ENCODE measurements at places on chromosomes 7 and 10. TPM values are rescaled to one million over a fixed set of nuclear protein-coding genes. Genes with fewer than 3 reads are reported as not detected.

DNA sequence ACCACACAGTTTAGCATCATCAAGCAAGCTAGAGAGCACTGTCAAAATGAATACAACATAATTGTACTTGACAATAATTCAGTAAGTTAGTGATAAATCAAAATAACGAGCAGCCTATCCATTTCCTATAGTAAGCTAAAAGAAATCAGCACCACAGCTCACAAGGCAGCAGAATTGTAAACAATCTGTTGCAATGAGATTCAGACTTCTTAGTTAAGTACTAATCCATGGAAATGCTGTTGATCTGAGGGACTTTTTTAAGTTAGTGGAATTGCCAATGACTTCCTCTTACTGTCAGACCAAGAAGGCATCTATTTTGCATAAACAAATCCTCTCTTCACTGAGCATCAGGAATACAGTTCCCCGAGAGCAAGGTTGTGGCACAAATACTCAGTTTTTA is 136.6 kb upstream of the CCDC6 start:
- DNase-seq, result no peak

DNA sequence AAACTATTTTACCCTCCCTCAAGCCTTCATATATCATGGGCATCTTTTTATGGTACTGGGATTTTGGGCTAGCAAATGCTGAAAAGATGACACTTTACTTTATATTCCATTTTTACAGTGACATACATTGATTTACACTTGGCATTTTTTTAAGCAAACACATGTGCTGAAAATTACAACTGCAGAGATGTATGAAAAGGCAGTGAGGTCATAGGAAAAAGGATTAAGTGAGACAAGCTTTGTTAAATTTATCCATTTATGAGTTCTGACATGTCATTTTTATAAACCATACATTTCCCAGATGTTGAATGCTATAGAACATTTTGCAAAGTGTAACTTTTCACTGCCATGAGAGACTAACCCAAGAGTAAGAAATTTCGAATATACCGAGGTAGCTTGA is 68.8 kb upstream of the RSU1 start:
- no peak for DNase-seq

- DNase-seq, result no peak
Measured at GRCh38 chr10:78381107-78381506, 347.4 kb downstream of the RPS24 start.

GRCh38 chr10:122657255-122657654 is 42.4 kb downstream of the C10orf120 start:
- no peak for DNase-seq

GRCh38 chr10:60236869-60237524 is 152.7 kb downstream of the ANK3 start:
- peak; percentile 64 for DNase-seq

GRCh38 chr7:127337581-127337980 is 54.9 kb downstream of the ZNF800 start:
- no peak for DNase-seq

GRCh38 chr10:46223626-46224413 is 63.0 kb upstream of the ANTXRL start:
- no peak for DNase-seq

DNA sequence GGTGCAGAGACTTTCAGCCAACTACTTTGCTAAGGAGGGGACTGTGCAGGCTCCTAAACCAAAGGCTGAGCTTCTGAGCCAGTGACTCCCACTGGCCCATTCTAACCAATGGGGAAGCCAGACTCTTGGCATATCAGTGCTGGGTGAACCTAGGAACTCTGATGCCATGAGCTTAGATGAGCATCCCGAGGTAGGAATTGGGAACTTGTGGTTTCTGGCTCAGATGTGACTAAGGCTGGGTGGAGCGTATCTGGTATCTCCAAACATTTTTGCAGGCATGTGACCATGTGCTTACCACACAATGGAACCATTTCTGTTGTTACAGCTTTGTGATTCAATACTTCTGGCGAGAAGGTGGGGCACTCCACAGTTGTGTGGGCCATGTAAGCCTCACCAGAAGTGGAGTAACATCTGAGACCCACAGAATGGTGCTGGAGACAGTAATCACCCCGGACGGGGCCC is 2.5 kb upstream of the AVPI1 start:
- DNase-seq, result no peak

The FAM20C gene
- 0.66 TPM for total RNA-seq

The GRM8 gene
- total RNA-seq, result not detected

The IKZF1 gene
- 435 TPM for total RNA-seq

The TMEM213 gene
- total RNA-seq, result not detected

Data from naive thymus-derived CD8-positive, alpha-beta T cell (primary cell).